ENCODE measurements at places on chromosomes 6 and 20.

DNA sequence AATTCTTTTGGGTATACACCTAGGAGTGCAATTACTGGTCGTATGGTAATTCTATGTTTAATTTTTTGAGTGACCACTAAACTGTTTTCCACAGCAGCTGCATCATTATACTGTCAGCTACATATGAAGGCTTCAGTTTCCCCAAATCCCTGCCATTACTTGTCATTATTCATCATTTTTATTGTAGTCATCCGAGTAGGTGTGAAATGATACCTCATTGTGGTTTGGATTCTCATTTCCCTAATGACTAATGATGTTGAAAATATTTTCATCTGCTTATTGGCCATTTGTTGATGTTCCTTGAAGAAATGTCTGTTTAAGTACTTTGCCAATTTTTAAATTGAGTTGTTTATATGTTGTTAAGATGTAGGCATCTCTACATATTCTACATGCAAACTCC, 633.6 kb upstream of the IMPG1 start:
- no peak for DNase-seq

- no peak for DNase-seq
Measured at GRCh38 chr6:164998297-164998696, 311.1 kb downstream of the C6orf118 start.

GRCh38 chr6:98828211-98828788, 6.1 kb upstream of the POU3F2 start:
- DNase-seq = no peak

GRCh38 chr6:5898102-5898501, 108.6 kb downstream of the NRN1 start:
- no peak for DNase-seq

- no peak for DNase-seq
Measured at GRCh38 chr20:62117362-62117646, 5.0 kb upstream of the LSM14B start.

GRCh38 chr6:112155886-112156285, 68.5 kb downstream of the FAM229B start:
- no peak for DNase-seq
